ENCODE measurements at places on chromosomes 12 and 14. TPM values are rescaled to one million over a fixed set of nuclear protein-coding genes. Genes with fewer than 3 reads are reported as not detected.

The ZNF385A gene
- total RNA-seq, result 17.9 TPM

The ACSM4 gene
- not detected for total RNA-seq

The ENTPD5 gene
- 10.8 TPM for total RNA-seq

The CISTR gene
- total RNA-seq, result not detected

The TAS2R43 gene
- total RNA-seq, result 0.35 TPM

The ZNF891 gene
- 0.35 TPM for total RNA-seq

The MAP3K9 gene
- 2.9 TPM for total RNA-seq

The CRY1 gene
- total RNA-seq, result 10.7 TPM

The SLC17A8 gene
- 0.29 TPM for total RNA-seq

The APOF gene
- not detected for total RNA-seq

The GLIPR1L2 gene
- 0.18 TPM for total RNA-seq

The KCNH5 gene
- total RNA-seq, result not detected

The B4GALNT3 gene
- total RNA-seq, result not detected

The NRIP2 gene
- total RNA-seq, result 0.29 TPM

The P2RX4 gene
- total RNA-seq, result 42.4 TPM

The DDX24 gene
- total RNA-seq, result 89.9 TPM

The ARG2 gene
- total RNA-seq, result 5.5 TPM

The IL23A gene
- not detected for total RNA-seq

The KLRC2 gene
- not detected for total RNA-seq

The DEGS2 gene
- not detected for total RNA-seq

The CNTN1 gene
- total RNA-seq, result under 0.01 TPM

The BICDL1 gene
- not detected for total RNA-seq

The ACIN1 gene
- 77.6 TPM for total RNA-seq

The CELA1 gene
- not detected for total RNA-seq

The TMEM63C gene
- total RNA-seq, result not detected

The PFDN5 gene
- 536 TPM for total RNA-seq
